ENCODE measurements at places on chromosomes 3 and 15.

DNA sequence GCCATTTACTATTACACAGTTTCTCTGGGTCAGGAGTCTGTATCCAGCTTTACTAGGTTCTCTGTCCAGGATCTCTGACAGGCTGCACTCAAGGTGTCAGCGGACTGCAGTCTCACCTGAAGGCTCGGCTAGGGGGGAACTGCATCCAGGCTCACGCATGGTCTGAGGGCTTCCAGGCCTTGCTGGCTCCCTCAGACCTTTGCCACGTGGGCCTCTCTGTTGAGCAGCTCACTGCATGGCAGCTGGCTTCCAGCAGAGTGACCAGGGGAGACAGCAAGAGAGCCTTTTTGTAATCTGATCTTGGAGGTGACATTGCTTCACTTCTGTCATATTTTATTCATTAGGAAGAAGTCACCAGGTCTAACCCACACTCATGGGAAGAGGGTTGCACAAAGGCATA lies 152.3 kb downstream of the CACNA2D3 start:
- DNase-seq, result no peak

- no peak for DNase-seq
Observed at GRCh38 chr3:89145995-89146394, 38.6 kb downstream of the EPHA3 start.

DNA sequence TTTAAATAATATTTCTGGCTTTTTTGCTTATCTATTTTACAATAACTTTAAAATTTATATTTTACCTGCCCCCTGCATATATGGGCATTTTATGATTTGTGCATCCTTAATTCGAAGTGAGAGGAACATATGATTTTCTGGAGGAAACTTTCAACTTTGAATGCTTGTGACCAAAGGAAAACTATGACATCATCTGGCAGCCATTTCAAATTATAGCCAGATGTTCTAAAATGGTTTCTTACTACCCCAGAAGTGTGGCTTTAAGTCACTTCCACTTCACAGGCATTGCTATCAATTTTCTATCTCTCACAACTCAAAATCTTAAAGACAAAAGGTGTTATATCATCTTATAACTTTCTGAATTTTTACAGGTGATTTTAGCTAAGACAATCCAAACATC lies 508.8 kb downstream of the RBMS3 start:
- no peak for DNase-seq

- DNase-seq, result no peak
Observed at GRCh38 chr3:154224866-154225265, 99.4 kb downstream of the DHX36 start.

DNA sequence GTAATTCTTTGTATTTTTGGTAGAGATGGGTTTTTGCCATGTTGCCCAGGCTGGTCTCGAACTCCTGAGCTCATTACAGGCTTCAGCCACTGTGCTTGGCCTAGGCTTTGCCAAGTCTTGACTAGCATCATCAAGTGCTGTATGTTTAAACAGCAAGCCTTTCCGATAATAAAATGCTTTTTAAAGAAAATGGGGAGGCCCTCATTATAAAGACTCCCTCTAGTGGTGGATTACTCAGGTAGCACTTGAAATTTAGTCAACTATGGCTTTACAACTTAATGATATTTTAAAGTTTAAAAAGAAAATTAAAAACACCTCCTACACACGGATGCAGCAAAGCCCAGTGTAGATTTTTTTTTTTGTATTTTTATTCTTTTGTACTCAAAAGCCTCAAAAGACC lies 213.6 kb downstream of the GAP43 start:
- DNase-seq, result no peak

DNA sequence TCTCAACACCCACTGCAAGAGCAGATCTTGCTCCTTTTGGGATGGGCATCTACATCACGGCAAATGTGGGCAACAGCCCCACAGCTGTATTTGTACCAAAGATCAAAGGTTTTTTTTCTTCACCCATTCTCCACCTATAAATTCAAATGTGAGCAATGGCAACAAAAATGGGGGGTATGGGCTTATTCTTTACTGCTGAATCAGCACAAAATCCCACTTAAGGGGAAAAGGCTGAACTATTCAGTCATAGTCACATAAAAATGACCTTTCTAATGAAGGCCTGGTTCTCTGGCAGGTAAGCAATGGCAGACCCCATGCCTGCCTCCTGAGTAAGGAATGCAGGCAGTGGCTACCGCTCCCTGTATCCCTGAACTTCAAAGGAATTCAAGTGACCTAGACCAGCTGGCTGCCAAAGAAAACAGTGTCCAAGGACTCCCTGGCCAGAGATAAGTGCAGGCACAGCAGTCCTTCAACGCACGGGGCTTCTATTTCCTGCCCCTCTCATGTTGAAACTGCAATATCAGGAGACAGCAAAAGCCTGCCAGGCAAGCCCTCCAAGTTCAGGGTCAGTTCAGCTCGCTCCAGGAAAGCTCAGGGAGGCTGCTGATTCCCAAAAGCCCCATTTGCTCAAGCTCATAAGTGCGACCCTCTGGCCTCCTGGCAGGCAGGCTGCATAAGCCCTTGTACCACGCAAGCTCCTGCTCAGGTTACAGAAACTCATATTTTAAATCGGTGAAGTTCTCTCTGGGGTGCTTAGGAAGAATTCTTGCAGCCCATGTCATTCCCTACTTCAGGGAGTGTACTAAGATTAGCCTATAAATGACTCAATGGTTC lies 134.1 kb downstream of the PDZRN3 start:
- DNase-seq, result no peak
